SHP77 treated with DMSO at 0.1 percent for 48 hours (cell line): ENCODE measurements at places on chromosomes 4 and X.

GRCh38 chr4:189600718-189601435, 339.8 kb upstream of the FRG1 start:
- no peak for DNase-seq

DNA sequence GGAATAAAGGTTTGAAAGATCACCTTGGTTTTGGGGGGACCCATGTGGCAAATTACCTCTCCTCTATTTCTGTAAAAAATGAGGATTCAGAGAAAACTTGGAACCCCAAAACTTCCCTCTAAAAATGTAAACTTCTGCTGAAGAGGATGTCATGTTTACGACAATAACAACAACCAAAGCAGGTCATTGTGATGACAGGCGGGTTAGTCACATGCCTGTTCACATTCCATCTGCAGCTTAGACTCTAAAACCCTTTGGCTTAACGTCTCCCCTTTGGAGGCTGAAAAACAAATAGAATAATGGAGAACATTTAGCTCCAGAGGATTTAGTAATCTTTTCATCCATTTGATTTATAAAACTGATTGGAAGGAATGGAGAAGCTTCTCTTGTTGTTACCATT, 75.0 kb upstream of the FAM9C start:
- no peak for DNase-seq

DNA sequence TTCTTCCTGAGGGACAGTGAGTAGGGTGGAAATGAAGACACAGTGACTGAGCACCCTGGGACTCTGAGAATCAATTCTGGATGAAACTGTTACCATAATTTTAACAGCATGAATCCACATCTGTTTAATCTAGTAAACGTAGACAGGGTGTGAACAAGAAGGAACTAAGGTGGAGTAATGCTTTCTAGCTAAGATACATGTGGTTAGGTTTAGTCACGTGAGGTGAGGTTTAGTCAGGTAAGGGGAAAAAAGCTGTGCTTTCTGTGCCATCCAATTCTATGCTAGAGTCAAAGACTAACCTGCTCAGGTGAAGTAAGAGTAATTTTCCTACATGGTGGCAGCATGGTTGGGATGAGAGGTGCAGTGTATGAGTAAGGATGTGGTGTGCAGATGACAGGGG, 54.0 kb upstream of the C4orf54 start:
- DNase-seq = no peak

DNA sequence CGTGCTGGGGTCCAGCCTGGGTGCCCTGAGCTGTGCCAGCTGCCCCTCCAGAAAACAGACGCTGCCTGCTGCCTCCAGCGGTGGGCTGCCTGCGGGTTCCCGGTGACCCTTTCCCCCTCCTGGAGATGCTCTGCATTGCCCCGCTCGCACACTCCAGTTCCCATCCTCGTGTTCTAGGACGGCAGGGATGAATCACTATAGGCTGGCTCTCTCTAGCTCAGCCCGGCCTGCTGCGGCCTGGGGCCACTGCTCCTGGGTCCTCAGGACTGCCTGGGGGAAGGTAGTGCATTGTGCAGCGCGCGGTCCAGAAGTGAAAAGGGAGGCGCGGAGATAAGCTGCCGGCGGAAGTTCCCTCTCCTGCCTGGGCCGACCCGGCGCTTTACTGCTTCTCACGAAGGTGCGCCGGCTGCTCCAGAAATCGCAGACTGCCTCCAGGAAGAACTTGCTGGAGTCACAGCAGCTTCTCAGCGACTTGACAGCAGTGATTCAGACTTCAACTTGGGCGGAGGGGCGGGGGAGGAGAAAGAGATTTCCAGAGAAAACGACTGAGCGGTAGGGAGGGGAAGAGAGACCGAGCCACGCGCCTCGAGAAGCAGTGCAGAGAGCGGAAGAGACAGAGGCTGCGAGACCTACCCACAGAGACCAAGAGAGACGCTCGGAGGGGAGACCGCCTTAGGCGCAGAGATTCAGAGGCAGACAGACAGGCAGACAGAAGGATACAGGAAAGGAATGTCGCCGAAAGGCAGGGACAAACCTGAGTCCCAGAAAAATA, 6.7 kb upstream of the MSX1 start:
- no peak for DNase-seq

DNA sequence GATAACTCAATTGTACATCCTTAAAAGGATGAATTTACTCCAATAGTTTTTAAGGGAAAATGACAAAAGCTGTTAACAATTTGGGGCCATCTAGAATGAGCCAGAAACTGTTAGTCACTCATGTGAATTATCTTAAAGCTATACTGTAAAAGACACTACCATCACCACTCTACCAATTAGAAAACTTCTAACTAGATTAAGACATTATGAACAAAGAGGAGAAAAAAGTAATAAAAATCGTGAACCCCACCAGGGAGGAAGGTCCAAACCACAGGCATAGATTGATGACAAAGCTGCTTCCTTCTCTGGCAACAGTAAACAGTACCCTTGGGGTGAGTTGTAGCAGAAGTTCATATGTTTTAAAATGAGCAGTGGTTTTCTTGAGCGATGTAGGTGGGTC, 106.1 kb downstream of the PDGFC start:
- DNase-seq = no peak

- no peak for DNase-seq
Measured at GRCh38 chrX:50876551-50876950, 34.0 kb upstream of the BMP15 start.

DNA sequence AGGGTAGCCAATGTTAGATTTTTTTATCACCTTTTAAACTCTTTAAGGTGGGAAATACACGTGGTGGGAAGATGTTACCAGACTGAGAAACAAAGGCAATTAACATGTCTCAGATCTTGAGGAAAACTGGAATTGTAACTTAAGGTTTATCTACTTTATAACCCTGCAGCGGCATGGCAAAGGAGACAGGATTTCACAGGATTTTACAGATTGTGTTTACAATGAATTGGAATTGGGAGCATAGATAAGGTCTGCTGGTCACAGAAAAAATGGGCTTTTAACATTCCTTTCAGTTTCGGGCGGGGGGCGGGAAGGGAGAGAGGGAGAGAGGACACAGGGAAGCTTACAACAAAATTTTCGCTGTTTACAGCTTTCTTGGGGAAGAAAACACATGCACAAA, 467.5 kb upstream of the CT83 start:
- DNase-seq = no peak

DNA sequence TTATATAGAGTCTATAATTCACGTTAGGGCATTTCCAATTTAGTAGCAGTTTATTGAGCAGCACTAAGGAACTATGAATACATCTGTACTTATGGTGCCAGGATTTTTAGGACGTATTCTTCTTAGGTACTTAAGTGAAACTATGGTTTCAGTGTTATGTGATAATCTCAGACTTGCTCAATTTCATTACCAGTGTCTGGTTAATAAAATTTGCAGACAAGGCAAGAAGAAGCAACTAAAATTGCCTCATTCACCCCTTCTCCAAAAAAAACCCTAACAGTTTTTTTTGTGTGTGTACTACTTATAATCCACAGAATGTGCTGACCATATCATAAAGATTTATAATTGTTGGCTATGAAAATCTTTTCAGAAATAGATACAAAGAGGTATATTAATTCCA, 6.0 kb upstream of the CXCL10 start:
- no peak for DNase-seq

DNA sequence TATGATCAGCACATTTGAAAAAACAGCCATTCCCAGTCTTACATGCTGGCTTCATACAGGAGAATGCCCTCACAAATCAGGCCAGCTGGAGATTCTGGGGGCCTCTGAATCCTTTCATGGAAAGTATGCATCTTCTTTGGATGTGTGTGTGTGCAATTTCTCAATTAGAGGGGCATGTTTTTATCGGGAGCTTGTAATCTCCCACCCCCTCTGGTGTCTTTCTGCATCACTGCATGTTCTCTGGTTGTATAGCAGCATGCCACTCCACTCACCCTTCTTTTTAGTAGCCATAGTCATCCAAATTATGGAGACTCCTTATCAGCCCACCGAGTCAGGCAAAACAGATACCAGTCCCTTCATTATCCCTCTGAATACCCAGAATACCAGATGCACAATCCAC, 282.2 kb upstream of the SLIT2 start:
- no peak for DNase-seq

DNA sequence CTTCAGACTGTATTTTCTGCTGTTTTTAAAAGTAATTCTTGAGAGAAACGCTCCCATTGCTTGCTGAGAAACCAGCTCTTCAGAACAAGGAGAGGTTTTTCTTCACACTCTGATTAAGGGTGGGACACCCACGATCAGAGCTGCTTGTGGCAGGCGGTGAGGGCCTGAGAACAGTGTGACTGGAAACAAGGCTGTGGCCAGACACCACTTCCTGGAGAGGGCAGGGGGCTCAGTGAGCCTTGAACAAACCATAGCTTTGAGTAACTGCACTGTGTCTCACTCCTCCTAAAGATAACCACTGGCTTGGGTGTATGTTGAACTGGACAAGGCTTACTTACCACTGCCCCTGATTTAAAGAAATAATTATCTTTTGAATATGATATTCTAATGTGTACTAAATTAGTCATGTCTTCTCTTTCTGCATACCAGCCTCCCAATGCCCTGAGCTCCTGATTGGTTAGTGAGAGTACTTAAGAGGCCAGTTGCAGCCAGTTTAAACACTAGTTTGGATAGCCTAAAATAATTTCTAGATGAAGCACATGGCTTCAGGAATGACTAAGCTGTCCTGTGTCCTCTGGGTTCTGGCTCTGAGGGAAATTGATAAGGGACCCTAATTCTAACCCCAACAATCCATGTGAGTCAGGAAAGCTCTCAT, 3.7 kb upstream of the GPR82 start:
- DNase-seq = no peak
